ENCODE measurements at places on chromosomes 1 and 21.

DNA sequence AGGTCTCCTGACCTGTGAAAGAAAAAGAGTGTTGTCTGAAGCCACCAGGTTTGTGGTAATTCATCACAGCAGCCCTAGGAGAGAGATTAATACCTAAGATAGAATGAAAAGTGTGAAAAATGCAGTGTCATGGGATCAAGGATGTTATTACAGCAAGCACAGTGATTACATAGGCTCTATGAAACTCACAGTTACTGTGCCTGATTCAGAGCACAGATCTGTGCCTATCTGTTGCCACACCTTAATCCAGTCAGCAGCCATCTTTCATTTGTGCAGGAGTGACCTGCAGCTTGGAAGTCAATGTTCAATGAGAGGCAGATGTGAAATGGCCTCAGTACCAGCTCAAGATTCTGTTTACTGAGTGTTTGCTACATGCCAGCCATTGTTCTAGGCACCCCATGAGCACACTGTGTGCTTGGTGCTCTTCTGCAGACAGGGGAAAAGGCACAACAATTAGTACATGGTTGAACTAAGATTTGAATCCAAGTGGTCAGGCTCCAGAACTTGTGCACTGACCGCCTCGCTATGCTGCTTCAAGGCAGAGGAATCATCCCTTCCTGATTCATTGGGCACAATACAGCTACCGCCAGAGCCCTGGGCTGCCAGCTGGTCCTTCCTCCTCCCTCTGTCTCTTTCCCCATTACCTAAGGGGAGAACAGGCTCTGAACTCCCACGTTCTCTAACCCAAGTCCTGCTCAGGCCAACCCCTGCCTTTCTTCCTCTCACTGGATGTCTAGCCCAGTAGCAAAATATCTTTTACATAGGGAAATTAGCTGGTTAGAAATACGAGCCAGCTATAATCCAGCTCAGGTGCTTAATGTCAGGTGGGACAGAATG lies 56.3 kb upstream of the NEK2 start:
- DNase-seq: no peak

DNA sequence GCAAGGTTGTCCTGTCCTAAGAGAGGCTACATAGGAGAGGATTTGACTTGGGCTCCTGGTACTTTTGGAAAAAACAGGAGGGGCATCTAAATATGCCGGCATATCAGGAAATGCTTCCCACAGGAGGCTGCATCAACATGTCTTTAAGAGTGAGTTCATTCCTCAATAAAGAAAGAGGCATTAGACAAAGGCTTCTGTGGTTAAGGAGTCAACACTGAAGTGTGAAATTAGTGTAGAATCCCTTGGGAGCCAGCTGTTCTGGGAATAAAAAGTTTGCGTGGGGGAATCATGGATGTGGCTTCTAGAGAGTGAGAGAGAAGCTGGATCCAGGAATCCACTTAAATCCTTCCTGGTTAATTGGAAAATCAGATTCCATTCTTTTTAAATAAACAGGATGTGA lies 69.5 kb downstream of the DNM3 start:
- DNase-seq: no peak

DNA sequence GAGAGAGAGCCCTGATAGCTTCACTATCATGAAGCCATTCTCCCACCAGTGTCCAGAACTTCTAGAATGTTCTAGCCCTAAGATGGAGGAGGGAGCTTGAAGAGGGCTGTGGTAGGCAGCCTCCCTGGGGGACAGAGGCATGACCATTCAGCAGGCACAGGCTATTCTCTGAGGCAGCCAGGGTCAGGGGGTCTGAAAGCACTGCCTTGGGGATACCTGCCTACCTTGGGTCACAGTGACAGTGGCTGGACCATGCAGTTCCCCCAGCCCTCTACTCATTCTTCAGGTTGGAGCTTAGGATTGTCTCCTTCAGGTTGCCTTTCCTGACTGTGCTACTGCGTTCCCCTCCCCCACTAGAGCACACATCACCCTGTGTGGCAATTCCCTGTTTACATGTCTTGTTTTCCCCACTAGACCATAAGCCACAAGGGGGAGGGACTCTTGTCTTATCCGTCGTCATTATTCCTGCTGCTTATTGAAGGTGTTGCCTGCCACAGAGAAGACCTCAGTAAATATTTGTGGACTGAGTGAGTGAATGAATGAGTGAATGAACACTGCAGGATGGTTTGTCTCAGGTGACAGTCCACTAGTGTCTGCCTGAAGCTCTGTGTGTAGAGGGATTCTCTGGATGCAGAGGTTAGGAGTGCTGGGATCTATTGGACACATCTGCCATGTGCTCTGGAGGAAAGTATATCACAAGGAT lies 5.2 kb downstream of the ZDHHC18 start:
- DNase-seq: no peak

DNA sequence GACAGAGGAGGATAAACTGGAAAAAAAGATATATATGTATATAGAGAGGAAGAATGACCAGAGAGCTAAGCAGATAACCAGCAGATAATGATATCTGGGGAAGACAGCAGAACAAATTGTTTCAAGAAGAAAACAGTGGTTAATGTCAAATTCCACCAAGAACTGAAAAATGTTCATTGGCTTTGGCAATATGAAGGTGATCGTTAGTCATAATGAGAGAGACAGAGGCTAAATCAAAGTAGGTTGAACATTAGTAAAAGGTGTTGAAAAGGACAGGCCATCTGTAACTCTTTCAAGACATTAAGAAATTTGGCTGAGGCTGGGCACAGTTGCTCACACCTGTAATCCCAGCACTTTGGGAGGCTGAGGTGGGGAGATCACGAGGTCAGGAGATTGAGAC lies 25.3 kb upstream of the CR2 start:
- no peak for DNase-seq

DNA sequence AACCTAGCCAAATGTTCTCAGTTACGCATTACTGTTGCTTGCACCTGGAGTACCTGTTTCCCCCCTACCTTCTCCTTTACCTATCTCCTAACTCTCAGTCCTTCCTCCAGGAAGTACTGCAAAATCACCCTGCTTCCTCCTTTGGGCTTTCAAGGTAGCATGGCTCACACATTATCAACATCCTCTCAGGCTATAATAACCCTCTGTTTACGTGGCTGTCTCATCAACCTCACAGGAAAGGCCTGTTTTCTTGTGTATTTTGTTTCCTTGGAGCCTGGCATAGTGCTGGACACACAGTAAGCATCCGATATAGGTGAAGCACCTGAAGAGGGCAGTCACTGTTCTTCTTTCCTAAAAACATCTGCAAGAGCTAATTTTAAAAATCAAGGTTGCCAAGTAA lies 32.7 kb upstream of the ANGPTL7 start:
- no peak for DNase-seq

GRCh38 chr1:22575532-22576149 lies 12.4 kb downstream of the EPHA8 start:
- DNase-seq: no peak
